ENCODE measurements at places on chromosomes 3 and 15.

- DNase-seq, result no peak
Observed at GRCh38 chr3:141237701-141238521, 6.3 kb downstream of the PXYLP1 start.

DNA sequence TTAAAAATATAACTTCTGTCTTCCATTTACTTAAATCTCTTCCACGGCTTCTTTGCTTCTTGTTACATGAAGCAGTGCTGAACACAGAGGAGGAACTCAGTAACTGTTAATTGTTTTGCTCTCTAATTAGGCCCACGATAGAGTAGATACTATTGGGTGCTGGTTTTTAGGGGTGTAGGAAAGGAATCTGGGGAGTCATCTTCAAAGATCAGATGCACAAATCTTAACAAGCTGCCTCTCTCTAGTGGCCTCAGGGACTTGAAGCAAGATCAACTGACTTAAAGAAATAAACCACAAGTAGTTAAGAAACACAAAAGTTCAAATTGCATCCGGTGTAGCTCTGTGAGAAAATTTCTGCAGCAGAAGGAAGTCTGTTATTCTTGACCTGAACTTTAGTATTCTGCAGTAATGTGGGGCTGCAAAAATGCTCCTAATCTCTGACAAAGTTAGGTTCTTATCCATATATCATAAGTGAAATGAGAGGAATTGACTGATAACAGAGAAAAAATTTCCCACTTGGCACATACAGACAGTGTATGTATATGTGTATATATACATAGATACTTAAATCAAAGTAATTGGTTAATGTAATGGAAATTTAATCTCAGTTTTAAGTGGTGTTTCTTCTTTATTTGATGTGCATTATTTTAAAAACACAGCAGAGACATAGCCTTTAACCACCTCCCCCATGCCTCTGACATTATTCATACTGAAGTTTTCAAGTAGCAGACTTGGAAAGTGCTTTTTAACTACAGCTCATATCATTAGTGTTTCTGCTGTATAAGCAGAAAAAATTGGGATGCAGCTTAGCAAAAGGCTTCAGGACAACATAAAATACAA, 51.8 kb downstream of the CHST2 start:
- peak; percentile 77 for DNase-seq

DNA sequence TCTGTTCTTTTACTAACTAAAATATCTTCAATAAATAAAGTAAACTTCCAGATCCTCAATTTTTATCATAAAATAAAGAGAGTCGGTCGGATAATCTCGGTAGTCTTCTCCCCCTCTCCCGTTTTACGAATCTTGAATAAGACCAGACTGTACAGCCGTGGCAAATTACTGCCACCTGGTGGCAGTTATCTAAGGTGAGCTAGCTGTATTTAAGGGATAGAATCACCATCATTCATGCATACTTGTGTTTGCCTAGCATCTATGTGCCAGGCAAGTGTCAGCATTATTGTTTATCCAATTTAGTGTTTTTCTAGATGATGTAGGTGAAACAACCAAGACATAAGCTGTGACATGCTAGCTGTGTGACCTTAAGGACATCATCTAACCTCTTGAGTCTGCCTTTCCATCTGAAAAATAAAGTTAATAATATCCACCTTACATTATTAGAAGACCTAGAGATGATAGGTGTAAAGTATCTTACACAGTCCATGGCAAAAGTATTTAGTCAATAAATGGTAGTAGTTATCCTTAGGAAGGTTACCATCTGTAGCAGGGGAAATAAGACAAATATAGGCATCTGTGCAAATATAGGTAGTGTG, 21.3 kb downstream of the DUT start:
- DNase-seq, result peak; percentile 69

GRCh38 chr3:113910966-113911365, 36.8 kb upstream of the ZDHHC23 start:
- DNase-seq, result peak; percentile 21

- no peak for DNase-seq
Observed at GRCh38 chr3:20258371-20258770, 72.4 kb upstream of the SGO1 start.
